ENCODE measurements at places on chromosomes 1 and 21. TPM values are rescaled to one million over a fixed set of nuclear protein-coding genes. Genes with fewer than 3 reads are reported as not detected.
A peak's percentile ranks its signal among the peaks of the same experiment; 100 is the strongest.

DNA sequence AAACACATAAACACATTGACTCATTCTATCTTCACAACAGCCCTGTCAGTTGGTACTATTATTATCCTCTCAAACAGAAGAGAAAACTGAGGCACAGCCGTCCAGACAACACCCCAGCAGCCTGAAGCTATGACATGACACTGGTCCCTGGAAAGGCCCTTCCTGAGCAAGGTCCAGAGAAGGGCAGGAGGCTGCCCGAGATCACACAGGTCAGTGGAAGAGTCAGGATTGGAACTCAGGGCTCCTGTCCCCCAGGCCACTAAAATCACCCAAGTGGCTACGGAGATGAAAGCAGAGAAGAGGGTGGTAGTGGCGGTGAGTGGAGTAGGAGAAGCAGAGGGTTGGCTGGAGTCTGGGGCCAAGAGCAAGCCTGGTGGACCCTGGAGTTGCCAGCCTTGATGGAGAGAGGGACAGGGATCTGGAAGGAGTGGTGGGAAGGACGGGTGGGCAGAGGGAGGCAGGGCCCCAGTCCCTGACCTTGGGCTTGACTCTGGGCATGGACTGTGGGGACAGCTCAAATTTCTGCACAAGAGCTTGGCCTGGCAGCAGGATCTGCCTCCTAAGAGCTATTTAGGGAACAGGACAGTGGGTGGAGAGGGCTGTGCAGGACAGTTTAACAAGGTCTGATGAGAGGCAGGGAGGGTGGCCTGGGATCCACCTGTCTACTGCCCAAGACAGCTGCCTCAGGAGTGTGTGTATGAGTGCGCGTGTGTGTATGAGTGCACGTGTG lies 15.8 kb downstream of the MYOM3 start:
- DNase-seq = no peak

DNA sequence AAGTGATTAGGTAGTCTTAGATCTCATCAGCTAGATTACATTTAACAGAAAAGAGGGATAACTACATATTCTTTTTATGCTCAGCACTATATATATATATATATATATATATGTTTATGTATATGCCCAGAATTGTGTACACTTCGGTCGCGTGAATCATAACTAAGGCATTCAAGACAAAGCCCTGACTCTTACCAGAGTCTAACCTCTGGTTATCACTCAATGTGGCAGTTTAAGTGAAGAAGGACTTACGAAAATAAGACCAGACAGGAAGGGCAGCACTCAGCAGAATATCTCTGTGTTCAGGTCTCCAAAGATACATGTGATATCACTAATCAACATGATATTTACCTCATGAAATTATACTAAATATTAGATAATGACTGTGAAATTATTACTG lies 1326.7 kb downstream of the MRPL39 start:
- no peak for DNase-seq

DNA sequence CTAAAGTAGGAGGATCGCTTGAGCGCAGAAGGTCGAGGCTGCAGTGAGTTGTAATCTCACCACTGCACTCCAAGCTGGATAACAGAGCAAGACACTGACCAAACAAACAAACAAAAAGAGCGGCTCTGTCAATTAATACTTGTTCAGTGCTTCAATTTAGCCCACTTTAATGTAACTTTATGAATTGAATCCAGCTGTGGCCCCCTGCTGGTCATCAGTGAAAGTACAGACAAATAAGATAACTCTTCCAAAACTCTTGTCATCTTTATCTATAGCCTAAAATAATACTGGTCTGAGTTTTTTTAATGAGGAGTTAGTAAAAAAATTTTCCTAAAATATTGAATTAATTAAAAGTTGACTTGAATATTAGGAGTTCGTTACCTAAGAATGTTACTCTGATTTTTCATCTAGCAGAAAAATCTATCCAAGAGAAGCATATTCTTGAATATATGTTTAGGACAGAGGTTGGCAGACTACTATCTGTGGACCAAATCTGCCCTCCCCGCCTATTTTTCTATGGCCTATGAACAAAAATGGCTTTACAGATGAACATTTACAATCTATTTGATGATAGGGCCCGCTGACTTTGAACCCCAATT lies 26.1 kb downstream of the ATP5PF start:
- peak; percentile 58 for DNase-seq

DNA sequence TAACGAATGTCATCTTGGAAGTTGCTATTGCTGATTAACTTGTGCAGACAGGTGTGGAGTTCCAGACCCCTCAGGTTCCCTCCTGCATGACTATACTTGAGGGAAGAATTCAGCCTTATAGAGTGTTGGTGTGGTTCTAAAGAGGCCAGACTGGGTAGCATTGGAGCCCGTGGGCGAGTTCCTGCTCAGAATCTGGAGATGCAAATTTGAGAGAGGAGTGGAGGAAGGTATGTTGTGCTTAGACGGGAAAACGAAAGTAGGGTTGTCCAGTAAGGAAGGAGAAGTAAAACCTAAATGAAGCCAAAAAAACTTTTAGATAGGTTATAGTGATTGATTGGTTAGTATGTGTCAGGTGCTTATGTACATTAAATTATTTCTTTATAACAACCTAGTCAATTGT lies 79.2 kb downstream of the ZNF326 start:
- DNase-seq = no peak

GRCh38 chr1:17768651-17769241 lies 13.6 kb downstream of the ACTL8 start:
- DNase-seq = no peak

- no peak for DNase-seq
Observed at GRCh38 chr1:59445040-59445439, 148.1 kb downstream of the FGGY start.

- DNase-seq = no peak
Observed at GRCh38 chr21:32523988-32524719, 61.2 kb downstream of the TCP10L start.

GRCh38 chr1:245363461-245364200 lies 208.8 kb downstream of the KIF26B start:
- no peak for DNase-seq

DNA sequence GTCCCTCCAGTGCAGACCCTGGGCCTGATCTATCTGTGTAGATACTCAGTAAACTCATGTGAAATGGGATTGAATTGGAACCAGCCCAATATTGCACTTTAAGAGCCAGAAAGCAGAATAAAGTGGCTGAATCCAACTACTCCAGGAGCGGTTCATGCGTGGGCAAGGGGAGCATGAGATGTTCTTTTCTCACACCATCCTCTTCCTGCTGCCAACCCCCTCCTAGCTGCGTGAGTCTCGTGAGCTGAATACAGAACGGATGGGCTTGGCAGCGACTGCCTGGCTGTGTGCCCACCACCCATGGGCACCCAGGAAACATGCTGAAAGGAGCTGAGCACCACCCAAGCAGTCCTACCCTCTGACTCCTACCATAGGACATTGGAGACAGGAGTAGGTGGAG lies 128.3 kb downstream of the ELAVL4 start:
- no peak for DNase-seq

DNA sequence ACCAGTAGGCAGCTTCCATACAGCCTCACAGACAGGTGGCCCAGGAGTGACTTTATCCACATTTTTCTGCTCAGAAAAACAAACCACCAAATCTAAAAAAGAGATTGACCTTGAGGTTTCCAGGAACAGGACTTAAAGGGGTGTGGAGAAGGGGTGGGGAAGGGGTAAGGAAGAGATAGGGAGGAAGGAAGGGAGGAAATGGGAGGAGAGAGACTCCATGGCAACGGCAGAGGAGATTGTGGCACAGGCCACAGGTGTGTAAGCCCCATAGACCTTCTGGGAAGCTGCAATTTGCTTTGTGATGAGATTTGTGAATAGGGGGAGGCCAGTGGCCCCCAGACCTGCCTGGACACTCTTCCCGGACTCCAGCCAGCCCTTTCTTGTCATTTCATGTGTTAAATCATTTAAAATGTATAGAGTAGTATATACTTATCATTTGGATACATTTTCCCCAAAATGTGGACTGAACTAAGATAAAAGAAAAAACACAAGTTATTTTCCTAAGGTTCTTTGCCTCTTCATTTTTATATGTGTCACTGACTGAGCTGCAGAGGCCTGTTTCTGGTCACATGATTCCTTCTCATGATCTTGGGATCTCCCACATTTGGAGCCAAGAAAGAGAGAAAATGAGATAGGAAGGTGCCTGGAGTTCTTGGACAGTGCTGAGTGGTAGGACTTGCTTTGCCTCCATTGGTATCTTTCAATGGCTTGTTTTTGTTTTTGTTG lies 55.5 kb downstream of the CLIC6 start:
- no peak for DNase-seq

GRCh38 chr1:220999872-221000863 lies 120.9 kb downstream of the HLX start:
- no peak for DNase-seq

The MRAP gene
- total RNA-seq = not detected

The CCDC30 gene
- total RNA-seq = 0.56 TPM

The AMY1B gene
- not detected for total RNA-seq

The ATP6V1G3 gene
- total RNA-seq = not detected

The RHCE gene
- 0.17 TPM for total RNA-seq

The GJC2 gene
- total RNA-seq = 0.58 TPM

The CFAP74 gene
- total RNA-seq = not detected

The TRIM58 gene
- 3.4 TPM for total RNA-seq

The FH gene
- total RNA-seq = 66.3 TPM

The TAF1A gene
- 13.3 TPM for total RNA-seq

Measured in GM23338 (cell line).